ENCODE measurements at places on chromosomes 1 and 21. TPM values are rescaled to one million over a fixed set of nuclear protein-coding genes. Genes with fewer than 3 reads are reported as not detected.

SERPINC1 gene
- total RNA-seq, result not detected

PTGS2 gene
- 17.2 TPM for total RNA-seq

GRCh38 chr1:15559189-15559810 lies 25.6 kb downstream of the AGMAT start:
- DNase-seq, result peak; percentile 15

GRCh38 chr1:20399196-20399595 lies 86.8 kb downstream of the CAMK2N1 start:
- no peak for DNase-seq

GRCh38 chr1:34164771-34165391 lies at the start of gene CSMD2:
Gene CSMD2, minus strand, starts transcription at chr1:34165230. Its CDS starts 133 bp downstream, at chr1:34165097.
- DNase-seq, result peak; percentile 42

GRCh38 chr21:43953021-43953420 lies 59.1 kb upstream of the TRAPPC10 start:
- no peak for DNase-seq

DNA sequence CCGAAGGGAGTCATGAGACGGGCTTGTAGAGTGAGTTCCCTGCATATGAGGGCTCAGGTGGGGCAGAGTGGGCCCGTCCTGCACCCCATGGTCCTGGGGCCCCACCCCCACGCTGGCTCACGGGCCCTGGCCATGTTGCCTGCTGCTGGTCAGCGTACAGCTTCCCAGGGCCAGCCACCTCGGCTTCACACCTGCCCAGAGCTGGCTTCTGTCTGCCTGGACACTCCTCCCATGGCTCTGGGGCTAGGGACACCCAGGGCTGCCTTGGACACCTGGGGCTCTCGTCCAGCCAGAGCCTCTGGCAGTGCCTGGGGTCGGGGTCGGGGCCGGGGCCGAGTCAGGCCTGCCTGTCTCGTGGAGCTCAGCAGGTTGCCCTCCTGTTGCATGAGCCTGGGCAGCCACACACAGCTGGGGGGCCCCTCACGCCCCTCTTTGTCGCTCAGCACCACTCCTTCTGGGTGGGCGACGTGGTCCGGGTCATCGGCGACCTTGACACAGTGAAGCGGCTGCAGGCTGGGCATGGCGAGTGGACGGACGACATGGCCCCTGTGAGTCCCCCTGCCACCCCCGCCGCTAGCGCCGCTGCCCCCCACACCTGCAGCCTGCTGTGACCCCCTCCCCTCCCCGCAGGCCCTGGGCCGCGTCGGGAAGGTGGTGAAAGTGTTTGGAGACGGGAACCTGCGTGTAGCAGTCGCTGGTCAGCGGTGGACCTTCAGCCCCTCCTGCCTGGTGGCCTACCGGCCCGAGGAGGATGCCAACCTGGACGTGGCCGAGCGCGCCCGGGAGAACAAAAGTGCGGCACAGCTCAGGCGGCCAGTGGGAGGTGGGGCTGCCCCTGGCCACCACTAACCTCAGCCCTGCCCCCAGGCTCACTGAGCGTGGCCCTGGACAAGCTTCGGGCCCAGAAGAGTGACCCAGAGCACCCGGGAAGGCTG lies 5.5 kb upstream of the MMP23B start:
- DNase-seq, result no peak

DNA sequence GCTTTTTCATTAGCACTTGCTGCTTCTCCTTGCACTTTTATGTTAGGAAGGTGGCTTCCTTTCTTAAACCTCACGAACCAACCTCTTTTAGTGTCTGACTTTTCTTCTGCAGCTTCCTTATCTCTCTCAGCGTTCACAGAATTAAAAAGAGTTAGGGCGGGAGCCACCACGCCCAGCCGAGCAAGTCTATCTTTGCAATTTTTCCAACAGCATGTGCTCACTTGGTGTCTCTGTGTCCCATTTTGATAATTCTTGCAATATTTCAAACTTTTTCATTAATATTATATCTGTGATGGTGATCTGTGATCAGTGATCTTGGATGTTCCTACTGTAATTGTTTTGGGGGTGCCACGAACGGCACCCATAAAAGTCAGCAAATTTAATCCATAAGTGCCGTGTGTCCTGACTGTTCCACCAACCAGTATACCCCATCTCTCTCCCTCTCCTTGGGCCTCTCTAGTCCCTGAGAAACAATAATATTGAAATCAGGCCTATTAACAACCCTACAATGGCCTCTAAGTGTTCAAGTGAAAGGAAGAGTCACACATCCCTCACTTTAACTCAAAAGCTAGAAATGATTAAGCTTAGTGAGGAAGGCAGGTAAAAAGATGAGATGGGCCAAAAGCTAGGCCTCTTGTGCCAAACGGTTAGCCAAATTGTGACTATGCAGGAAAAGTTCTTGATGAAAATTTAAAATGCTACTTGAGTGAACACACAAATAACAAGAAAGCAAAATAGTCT lies 15.9 kb upstream of the ITPKB start:
- DNase-seq, result no peak

GRCh38 chr1:246613096-246613758 lies 47.0 kb downstream of the CNST start:
- DNase-seq, result no peak

- DNase-seq, result no peak
Measured at GRCh38 chr1:154342132-154342531, 16.8 kb downstream of the ATP8B2 start.
